ENCODE measurements at places on chromosomes 7 and 10.

DNA sequence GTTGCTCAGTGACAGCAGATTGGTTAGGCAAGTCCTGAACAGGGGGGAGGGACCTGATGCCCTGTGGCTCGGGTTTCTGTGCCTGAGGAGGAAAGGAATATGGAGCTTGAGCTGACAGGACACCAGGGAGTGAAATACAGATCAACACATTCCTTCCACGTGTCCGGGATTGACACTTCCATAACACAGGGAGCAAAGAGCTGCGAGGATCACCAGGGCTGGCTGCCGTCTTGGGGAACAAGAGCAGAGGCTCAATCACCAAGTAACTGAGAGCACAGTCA lies 36.7 kb upstream of the EFCAB10 start:
- no peak for DNase-seq

GRCh38 chr10:108523016-108523800 lies 1358.7 kb upstream of the SORCS1 start:
- no peak for DNase-seq

GRCh38 chr10:110354322-110354766 lies 49.6 kb upstream of the SMNDC1 start:
- peak; percentile 64 for DNase-seq

DNA sequence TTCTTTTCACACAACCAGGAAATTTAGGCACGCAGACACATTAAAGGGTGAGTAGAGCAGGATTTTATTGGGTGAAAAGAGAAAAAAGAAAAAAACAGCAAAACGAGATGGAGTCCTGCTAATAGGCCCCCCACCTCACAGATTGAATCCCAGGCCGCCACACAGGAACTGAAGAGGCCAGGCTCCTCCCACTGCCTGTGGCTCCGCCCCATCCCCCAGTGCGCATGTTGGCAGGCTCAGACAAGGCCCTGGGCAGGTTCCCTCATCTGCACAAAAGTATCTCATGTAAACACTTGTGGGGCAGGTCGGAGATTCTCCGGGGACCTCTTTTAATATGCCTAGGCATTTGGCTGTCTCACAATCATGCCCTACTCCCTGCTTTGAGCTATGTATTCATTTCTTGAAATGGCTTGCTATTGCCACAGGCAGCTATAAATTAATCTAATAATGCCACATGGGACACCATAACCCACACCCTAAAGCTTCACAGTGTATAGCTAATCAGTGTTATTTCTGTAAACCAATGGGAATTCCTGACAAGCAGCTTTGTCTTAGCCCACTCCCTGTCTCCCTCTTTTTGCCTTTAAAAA lies 76.2 kb upstream of the KIF5B start:
- DNase-seq: no peak

DNA sequence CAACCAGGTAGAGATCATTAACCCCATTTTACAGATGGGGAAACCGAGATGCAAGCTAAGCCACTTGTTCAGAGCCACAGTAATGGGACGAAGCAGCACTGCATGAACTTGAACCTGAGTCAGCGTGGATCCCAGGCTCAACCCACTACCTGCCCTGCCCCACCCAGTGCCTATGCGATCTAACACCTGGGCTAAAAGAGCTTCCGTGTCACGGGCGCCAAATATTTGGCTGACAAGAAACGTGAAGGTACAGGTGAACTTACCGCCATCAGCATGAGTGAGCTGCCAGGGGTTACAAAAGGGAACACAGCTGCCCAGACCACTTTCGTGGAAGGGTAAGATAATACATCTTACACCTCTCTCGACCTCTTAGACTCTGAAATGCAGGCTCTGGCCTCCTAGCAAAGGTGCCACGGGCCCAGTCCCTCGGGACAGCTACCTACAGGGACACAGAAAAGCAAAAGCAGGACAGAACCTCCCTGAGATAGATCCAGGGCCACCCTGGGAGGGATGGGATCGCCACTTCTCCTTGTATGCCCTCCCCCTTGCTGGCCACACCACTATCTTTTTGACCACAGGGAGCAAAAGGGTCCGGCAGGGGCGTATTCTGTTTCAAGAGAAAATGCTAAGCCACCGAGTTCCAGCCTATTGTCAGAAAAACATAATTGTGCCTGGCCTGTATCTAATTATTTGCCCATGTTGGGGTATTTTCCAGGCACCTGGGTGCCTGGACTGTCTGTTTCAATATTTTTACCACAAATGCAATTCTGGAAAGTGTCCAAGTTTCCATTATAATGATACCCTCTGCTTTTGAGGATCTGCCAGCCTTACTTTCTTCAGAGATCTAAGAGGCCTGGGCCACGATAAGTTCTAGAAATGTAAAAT lies 6.4 kb downstream of the CHST15 start:
- no peak for DNase-seq

GRCh38 chr7:94432281-94432670 lies 37.6 kb downstream of the COL1A2 start:
- DNase-seq: no peak

DNA sequence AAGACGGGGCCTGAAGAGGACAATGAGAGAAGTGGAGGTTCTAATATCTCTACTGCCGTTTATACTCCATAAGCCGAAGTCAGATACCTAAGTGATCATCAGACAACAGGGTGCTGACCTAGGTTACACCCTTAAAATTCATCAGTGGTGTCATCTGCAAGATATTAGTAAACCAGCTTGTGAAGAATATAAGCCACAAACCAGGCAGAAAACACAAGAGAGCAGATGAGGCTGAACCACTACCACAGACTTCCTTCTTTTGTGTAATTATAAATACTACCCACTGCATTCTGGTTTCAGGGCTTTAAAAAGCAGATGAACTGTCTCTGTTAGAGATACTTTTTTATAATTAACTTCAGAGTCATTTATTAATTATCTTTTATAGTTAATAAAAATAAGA lies 69.0 kb upstream of the LRRC17 start:
- no peak for DNase-seq

- DNase-seq: no peak
Observed at GRCh38 chr7:158803367-158803969, 25.8 kb downstream of the ESYT2 start.

GRCh38 chr10:70198696-70199466 lies 28.6 kb upstream of the SAR1A start:
- no peak for DNase-seq

GRCh38 chr7:96144260-96144526 lies 177.7 kb downstream of the SLC25A13 start:
- DNase-seq: no peak

DNA sequence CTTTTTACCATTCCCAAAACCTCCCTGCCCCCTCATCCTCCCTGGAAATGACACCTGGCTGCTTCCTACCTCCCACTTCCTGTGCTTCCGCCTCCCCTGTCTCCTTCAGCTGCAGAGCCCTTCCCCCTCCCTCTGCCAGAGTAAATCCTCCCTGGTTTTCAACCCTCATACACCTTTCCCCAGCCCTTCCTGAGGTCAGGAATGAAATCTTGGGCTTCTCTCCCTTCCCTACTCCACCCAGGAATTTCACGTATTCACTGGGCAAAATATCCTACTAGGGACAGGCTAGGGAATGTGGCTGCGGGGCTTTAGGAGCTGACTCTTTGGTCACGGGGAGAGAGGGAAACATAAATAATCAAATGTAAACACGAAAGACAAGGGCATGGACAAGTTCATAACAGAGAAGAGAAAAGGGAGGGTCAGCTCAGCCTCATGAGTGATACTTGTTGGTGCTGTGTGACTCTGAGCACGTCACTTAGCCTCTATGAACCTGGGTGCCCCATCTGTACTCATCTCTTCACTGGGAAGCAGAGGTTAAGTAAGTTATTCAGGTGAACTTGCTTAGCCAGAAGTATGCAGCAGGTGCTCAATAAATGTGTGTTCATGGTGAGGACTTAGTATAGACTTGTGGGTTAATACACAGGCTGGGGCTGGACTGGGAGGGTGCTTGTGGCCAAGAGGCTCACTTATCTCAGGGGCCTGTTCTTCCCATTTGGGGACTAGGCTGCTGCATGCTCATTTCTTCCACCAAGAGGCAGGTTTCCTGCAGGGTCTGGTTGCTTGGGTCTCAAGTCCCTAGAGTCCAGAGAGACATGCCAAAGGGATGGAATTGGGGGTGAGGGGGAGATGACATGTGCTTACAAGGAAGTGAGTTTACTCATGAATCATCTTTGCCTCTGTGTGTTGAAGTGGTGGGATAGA lies 10.0 kb upstream of the DUSP5 start:
- DNase-seq: no peak

- DNase-seq: no peak
Observed at GRCh38 chr10:11351801-11352200, 259.6 kb downstream of the USP6NL start.

GRCh38 chr7:25408012-25408687 lies 179.9 kb upstream of the NPVF start:
- no peak for DNase-seq

DNA sequence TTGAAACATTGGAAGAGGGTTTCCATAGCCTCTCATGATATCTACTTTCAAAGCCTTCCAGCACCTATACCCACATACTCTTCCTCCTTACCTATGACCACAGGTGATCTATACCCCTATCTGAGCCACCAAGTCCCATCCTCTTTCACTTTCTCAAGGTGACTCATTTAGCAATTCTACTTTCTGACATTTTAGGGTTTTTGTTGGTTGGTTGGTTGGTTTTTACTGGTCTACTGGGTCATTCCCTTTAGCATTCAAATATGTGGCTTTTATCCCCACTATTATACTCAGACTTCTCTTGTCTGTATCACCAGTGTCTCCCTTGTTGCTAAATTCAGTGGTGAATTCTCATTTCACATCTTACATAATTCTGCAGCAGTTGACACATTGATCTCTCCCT lies 130.4 kb upstream of the STEAP4 start:
- no peak for DNase-seq
